RWPE2 (cell line): ENCODE measurements at places on chromosomes 5 and 9.

GRCh38 chr9:89431930-89432725 lies 65.8 kb downstream of the SEMA4D start:
- no peak for DNase-seq

DNA sequence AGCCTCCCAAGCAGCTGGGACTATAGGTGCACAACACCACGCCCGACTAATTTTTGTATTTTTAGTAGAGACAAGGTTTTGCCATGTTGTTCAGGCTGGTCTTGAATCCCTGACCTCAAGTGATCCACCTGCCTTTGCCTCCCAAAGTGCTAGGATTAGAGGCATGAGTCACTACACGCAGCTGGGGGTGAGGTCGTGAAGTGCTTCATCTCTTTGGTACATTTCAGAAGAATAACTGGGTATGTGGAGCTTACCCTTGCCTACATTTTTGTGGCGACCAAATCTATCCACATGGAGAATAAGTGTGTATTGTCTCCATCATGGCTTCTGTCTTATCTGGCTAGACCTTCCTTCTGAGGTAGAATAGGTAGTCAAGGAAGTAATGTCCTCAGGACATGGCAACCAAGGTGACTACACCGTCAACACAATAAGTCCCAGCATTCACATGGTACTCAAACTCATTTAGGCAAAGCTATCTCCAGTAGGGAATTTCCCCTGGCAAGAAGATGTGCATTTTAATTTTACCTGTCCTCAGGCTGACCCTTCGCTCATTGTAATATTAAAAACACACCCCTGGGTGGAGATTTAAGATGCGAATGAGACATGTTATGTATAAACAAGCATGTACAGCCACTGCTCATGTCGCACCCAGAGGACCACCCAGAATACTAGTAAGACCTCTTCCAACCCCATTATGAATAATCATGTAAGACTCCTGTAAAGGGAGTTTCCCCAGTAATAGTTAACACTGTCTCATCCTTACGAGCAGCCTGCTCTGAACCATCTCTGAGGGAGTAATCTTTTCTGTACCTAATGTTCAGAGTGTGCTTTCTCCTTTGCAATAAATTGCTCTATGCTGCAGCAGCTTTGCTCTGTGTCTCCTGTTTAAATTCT lies 1173.2 kb downstream of the TAF11L14 start:
- DNase-seq = no peak

DNA sequence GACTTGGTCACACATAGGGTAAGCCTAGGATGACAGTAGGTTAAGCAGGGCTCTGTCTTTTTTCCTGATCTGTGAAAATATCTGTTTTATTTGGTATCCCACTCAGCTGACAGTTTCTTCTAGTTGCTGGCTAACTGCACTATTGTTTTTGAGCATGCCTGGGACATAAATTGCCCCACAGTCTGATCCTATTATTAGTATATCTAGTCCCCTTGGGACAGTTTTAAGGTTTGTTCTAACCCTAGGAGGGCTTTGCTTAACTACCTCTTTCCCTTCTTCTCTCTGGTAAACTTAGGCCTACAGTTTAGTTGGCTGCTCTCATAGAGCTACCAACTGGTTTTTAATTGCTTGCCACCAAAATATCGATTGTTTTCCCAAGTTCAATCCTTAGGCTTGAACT lies 446.6 kb downstream of the ARHGEF28 start:
- DNase-seq = no peak

- DNase-seq = no peak
Measured at GRCh38 chr5:80959768-80960442, at the start of gene RASGRF2. Gene RASGRF2, plus strand, starts transcription at chr5:80960363. Its CDS starts 376 bp downstream, at chr5:80960739.

DNA sequence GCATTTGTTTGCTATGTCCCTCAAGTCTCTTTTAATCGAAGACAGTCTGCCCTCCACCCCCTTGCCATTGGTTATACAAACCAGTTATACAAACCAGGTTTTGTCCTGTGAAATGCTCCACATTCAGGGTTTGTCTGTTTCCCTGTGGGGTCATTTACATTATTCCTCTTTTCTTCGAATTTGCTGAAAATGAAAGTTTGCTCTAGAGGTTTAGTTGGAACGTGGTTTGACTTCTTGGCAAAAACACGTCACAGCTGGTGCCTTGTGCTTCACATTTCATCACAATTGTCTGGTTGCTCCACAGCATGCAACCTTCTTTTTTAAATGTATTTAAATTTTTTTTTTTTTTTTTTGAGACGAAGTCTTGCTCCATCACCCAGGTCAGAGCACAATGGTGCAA lies 4.2 kb upstream of the HAVCR2 start:
- no peak for DNase-seq

GRCh38 chr9:37840560-37841194 lies 40.1 kb downstream of the DCAF10 start:
- DNase-seq = peak; percentile 71

DNA sequence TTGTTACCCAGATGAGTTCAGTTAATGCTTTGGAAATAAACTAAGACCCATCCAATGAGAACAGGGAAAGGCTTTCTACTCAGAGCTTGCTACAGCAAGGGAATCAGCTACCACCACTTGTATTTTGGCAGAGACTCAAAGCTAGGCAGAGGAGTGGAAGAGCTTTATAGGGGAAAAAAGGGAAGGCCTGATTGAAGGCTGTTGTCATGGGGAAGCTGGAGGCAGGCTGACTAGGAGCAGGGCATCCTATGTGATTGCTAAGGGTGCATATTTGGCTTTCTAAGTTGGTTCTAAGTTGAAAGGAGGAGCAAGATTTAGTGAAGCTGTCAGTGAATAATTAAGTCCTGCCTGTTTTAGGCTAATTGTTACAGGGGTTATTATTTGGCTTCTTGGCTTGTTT lies 115.5 kb downstream of the PTTG1 start:
- DNase-seq = no peak

DNA sequence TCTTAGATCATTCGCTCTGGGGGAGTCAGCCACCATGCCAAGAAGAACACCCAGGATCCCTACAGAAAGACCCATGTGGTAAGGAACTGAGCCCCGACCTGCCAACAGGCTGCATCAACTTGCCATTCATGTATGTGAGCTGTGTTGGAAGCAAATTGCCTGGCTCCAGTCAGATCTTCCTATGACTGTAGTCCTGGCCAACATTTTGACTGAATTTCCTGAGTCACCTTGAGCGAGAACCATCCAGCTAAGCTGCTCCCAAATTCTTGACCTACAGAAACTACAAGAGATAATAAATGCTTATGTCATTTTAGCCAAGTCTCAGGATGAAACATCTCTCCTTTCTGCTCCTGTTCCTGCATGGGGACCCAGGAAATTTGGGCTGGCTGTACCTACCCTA lies 40.0 kb upstream of the SLC44A1 start:
- DNase-seq = no peak

DNA sequence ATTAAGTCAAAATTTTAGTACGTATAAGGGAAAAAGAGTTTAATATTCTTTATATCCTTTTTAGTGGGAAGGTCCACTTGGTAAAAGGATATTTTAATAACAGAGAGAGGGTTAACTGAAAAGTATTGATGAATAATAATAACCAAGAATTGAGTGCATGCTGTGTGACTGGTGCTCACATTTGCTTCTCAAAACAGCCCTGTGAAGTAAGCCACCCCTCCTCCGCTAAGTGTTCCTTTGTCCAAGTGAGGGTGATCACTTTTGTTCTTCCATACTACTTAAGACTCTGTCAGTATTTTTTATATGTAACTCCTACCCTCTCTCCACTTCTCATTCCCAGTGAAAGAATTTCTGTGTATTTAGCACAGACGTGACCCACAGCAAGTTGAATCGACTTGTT lies 51.5 kb downstream of the SLC44A1 start:
- no peak for DNase-seq

DNA sequence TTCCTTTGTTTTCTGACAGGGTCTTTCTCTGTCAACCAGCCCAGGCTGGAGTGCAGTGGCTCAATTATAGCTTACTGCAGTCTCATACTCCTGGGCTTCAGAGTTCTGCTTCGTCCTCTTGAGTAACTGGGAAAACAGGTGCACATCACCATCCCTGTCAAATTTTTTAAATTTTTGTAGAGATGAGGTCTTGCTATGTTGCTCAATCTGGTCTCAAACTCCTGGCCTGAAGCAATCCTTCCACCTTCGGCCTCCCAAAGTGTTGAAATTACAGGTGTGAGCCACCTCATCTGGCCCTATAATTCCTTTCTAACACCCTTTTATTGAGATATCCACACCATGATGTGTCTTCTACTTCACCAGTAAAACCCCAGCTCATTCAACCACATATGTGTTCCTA lies 341.6 kb upstream of the PCSK5 start:
- no peak for DNase-seq

DNA sequence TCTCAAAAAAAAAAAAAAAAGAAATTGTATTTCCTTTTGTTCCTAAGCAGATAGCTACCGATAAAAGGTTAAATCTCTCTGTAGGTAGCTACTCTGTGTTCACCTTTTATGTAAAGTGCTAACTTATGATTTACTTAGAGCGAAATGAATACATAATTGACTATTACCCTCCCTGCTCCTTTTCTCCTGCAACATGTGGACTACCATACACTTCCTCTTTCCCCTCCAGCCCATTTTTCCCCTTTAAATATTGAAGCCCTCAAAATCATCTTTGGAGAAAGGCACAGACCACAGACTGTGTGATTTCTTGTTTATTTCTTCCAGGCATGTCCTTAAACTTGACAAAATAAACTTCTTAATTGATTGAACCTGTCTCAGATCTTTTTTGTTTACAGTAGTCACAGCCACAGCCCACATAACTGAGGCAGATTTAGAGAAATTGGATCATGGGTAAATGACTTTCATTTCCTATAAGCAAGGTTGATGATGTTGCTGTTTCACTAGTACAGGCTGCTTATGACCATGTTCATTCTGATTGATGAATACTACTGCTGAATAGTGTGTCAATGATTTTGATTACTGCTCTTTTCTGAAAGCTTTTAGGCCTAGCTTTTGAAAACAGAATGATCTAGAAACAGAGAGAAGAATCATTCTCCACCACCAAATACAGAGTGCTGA lies 59.2 kb downstream of the PHAX start:
- DNase-seq = no peak

GRCh38 chr5:148913493-148913892 lies 87.1 kb downstream of the ADRB2 start:
- DNase-seq = no peak

- peak; percentile 88 for DNase-seq
Measured at GRCh38 chr5:72067682-72068470, 39.4 kb upstream of the MAP1B start.

- no peak for DNase-seq
Measured at GRCh38 chr9:86178503-86178902, 79.1 kb upstream of the GOLM1 start.

- DNase-seq = no peak
Measured at GRCh38 chr9:12538842-12539579, 154.2 kb upstream of the TYRP1 start.
